ENCODE measurements at places on chromosomes 12 and 14.
A peak's percentile ranks its signal among the peaks of the same experiment; 100 is the strongest.

- DNase-seq: peak; percentile 22
These were observed 15.3 kb downstream of the EP400 start for GRCh38 chr12:131965073-131965472.

- no peak for DNase-seq
These were observed 3.5 kb upstream of the RHOJ start for GRCh38 chr14:63200767-63201166.

DNA sequence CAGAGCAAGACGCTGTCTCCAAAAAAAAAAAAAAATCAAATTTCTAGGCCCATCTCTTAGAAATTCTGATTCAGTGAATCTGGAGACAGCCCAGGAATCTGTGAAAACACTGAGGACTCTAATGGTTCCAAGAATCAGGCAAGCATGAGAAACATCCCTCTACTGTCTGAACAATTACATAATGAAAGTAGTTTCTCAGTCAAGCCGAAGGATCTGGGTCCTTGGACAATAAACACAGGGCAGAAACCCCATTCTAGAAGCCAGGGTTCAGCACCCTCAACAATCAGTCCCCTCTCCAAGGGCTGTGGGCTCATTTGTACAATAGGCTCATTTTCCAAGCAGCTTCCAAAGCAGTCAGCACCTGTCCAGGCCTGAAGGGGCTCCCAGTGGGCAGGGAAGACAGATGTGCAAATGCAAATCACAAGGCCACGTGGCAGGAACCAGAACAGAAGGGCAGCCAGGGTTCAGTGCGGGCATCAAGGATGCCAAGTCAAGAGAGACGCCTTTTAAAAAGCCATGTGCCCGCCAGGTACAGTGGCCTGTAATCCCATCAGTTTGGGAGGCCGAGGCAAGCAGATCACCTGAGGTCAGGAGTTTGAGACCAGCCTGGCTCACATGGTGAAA lies 96.1 kb downstream of the KSR2 start:
- no peak for DNase-seq

- DNase-seq: peak; percentile 3
These were observed 373.5 kb downstream of the RPS29 start for GRCh38 chr14:49212721-49213120.

- no peak for DNase-seq
These were observed 249.4 kb upstream of the HMGA2 start for GRCh38 chr12:65574867-65575266.

- DNase-seq: peak; percentile 33
These were observed 1.1 kb downstream of the NUMB start for GRCh38 chr14:73457041-73457923.

GRCh38 chr12:104519190-104520019 lies 62.7 kb downstream of the CHST11 start:
- no peak for DNase-seq

DNA sequence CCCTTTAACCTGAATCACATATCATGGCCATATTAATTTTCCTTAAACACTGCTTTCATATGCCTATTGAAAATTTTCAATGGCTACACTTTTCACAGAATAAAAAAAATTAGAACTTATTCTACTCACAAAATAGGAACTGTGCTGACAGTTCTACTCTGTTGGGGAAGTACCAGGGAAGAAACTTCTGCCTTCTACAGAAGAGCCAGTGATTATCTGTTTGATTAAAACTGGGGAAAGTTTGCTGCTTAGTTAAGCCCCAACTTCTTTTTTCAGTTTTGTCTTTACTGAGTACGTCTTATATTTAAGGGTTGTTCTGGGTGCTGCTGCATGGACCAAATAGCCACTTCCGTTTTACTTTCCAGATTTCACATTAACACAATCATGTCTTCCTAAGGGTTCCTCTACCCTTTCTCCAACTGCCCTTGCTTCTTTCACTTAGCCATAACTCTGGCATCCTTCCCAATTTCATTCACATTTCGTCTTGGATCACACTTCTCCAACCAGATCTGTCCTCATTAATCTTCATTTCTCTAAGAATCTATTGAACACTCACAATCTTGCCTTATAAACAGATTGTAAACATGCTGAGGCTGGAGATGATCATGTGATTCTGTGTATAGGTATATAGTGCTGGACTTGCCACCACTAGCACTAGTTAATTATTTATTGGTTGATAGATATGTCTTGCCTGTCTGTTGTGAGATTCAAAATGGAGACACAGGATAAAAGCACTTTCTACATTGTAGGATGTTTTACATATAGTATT lies 1.9 kb upstream of the SEL1L start:
- DNase-seq: no peak

DNA sequence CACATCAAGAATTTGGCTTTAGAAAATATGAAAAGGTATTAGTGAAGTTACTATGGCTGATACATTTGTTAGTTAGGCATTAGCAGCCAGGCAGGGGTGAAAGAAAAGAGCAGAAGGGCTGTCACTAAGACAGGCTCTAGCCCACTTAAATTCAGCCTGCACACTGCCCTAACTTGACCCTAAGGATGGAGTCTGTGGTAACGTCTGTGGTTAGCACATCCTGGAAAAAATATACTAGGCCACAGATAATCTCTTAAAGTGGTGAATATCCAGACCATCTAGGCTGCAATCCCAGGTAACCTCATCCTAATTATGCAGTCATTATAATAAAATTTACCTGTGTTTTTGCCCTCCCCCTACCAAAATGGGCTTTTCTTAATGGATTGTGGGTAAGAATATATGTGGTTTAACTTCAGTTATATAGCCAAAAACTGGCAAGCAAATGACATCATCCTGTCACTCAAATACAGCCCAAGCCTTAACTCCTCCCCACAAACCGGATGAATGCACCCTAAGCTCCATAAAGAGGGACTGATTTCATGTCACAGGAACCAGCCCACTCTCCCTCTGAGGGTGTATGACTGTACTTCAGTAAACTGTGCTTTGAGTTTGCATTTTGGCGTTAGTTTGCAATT lies 440.9 kb downstream of the LRFN5 start:
- DNase-seq: peak; percentile 36

- DNase-seq: peak; percentile 13
These were observed 746.4 kb upstream of the FLRT2 start for GRCh38 chr14:84783511-84783910.

DNA sequence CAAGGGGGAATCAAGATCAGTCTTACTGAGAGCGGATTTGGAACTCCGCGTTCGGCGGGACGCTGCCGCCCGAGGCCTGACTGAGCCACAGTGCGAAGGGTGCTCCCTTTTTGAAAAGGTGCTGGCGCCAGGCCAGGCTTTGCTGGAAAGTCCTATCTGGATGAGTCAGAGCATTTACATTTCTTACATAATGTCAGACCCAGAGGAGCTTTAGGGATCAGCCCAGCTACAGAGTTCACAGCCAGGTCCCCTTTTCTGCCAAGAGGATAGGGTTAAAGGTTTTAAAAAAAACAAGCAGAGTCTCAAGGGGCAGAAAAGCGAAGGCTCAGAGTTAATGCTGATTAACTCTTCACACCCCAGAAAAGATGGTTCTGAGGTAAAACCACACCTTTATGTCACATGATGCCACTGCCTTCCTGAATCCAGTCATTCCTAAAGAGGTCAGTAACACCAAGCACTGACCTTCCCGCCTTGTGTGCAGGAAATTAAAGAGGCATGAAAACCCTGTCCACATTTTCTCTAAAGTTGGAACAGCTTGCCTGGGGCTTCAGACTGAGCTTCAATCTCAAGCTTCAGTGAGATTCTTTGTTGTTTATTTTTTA lies 11.7 kb upstream of the FBXL14 start:
- peak; percentile 83 for DNase-seq

- no peak for DNase-seq
These were observed 2.7 kb downstream of the MED6 start for GRCh38 chr14:70597731-70598130.
